Hippocampal formation (tissue), 2 donors: ENCODE measurements at places on chromosomes 7 and 10.

- no peak for DNase-seq
Observed at GRCh38 chr7:16069998-16070397, 351.3 kb downstream of the CRPPA start.

DNA sequence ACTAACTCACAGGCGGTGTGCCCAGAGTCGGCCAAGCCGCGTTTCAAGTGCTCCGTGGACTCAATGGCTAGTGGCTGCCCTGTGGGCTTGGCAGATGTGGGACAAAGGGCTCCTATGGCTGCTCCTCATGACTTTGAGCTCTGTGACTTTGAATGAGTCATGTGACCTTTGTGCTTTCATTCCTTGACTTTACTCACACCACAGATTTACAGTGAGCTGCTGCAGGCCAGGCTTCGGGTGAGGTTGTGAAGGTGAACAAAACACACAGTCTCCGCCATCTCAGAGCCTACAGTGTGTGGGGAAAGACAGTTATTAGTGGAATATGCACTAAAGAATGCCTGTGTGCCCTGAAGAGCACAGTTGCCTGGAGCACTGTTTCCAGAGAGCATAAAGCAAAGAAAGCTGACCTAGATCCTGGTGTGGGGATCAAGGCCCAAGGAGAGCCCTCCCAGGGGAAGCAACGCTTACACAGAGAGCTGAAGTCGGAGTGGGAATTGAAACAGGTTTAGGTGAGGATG, 29.7 kb upstream of the PLEKHA1 start:
- peak; percentile 21 for DNase-seq

DNA sequence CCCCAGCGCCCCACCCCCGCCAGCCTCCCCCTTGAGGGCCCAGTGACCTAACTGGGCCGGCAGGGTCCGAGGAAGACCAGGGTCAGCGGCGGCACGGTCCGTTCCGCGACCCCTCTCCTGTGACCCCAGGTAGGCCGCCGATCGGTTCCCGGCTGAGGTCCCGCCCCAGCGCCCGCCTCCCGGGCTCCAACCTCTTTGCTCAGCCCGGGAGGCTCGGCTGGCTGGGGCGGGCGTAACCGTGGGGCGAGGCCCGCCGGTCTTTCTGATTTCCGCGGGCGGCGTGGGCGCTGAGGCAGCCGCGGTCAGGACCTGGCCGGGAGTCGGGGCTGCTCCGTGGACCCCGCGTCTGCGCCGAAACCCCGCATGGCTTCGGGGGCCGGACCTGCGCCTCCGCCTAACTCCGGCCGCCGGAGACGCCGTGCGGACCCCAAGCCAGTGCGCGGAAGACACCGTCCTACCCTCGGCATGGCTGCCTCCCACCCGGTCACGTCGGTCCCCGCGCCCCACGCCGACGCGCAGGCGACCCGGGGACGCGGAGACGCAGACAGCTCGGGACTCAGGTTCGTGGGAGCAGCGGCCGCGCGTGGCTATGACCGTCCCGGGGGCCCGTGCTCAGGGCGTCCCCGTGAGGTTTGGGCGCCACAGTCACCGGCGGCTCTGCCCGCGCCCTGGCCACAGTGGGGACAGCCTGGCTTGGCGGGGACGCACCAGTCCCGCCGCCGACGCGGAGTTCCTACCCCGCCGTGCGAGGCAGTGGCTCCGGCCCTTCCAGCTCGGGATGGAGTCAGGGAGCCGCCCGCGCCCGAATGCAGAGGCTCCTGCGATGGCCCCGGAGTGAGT, 1.0 kb upstream of the VENTX start:
- no peak for DNase-seq

DNA sequence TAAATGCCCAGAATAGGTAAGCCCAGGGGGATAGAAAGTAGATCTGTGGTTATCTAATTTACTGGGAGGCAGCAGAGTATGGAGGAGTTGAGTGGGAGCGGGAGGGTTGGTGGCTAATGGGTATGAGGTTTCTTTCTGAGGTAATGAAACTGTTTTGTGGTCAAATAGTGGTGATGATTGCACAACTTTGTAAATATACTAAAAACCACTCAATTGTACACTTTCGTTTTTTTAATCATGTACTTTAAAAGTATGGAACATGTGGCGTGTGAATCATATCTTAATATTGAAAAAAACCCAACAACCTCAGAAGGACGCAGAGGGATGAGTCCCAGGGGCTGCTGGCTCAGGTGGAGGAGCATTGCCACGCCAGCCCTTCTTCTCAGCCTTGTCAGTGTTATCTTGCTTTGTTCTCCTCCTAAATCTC, 118.1 kb downstream of the WDR11 start:
- no peak for DNase-seq

- no peak for DNase-seq
Observed at GRCh38 chr7:79828866-79829265, 305.8 kb upstream of the GNAI1 start.

DNA sequence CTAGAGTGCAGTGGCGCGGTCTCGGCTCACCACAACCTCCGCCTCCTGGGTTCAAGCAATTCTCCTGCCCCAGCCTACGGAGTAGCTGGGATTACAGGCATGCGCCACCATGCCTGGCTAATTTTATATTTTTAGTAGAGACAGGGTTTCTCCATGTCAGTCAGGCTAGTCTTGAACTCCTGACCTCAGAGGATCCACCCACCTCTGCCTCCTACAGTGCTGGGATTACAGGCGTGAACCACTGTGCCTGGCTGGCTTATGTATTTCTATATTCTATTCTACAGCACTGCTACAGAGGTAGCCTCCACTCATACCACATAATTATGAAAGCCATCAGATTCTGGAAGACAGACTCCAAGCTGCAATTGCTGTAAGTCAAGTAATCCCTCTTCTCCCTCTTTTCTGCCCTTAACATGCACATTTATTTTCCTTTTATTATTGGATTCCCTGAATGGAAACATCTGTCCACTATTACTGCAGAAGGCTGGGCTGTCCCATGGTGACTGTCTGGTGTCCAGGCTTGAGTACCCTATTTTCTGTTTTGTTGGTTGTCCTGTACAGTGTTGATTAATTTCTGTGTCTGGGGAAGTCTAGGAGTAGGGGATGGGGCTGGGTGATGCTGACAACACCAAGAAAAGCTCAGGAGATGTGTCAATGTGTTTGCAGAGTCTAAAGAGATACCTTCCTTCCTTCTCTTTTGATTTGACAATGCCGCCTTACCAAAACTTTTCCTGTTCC, 5.8 kb upstream of the ZNF487 start:
- DNase-seq = no peak

DNA sequence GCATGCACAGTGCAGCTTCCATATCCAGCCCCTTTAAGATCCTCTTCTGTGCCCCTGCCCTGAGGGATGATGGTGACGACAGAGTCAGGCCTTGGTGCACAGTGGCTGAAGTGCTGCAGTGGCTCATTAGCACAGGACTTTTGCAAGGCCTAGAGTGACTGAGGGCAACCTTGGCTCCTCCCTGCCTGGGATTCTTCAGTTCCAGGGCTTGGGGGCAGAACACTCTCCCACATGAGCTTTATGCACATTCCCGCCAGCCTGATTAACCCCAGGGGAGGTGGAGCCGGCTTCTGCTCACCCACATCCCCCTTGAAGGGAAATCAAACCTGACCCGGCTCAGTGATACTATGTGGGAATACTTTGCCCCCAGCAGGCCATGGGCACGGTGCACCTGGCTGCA, 253.4 kb downstream of the GALNT17 start:
- DNase-seq = no peak

DNA sequence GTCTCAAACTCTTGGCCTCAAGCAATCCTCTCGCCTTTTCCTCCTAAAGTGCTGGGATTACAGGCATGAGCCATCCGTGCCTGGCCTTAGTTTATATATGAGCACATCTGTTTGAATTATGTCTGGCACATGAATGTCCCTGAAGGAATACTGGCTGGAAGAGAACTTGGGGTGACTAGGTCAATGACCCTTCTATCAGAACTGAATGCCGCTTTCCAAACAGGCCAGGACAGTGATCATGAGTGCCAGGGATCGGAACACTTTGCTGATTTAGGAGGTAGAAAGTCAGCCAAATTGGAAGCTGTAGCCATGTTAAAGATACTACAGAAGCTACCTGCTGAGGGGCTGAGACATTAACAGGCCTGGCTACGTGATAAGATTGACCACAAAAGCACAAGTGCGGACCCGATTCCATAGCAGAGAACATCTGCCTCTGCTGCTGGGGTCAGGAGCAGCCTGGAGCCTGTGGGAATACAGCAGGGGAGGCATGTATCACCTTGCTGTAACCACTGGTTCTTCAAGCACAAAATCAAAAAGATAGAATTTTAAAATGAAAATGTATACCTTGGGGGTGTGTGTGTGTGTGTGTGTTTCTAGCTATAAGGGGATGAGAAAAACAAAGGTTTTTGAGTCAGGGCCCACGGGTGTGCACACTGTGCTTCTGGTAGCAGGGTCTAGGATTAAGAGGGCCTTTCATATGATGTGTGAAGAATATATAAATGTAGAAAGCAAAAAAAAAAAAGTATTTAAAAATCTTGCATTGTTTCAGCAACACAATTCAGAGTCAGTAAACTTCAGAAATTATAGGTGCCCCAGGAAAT, 293.7 kb downstream of the BBS9 start:
- DNase-seq = no peak

DNA sequence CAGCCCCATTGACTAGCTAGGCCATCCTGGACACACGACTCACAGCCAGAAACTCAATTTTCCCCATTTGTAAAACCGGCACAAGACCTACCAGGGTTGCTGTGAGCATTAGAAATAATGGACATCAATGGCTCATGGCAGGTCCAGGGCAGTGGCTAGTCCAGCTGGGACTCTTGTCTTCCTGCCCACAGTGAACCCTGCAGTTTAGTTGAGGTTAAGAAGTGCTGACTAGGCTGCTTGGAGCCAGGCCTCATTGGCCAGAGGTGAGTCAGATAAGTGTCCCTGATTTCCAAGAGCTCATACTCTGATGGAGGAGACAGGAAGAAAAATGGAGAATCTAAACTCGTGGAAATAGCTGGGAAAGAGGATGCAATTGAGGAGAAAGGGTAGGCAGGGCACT, 123.4 kb upstream of the ZNF92 start:
- DNase-seq = no peak

GRCh38 chr7:48154792-48155413, 16.4 kb upstream of the ABCA13 start:
- DNase-seq = no peak

GRCh38 chr10:6136215-6137201, 47.7 kb downstream of the RBM17 start:
- DNase-seq = no peak

GRCh38 chr10:74797550-74797949, 28.9 kb upstream of the KAT6B start:
- no peak for DNase-seq

- no peak for DNase-seq
Observed at GRCh38 chr10:23096802-23097549, 1.6 kb downstream of the MSRB2 start.

- DNase-seq = no peak
Observed at GRCh38 chr10:21980691-21981090, 22.8 kb downstream of the DNAJC1 start.

- no peak for DNase-seq
Observed at GRCh38 chr7:158406801-158407200, 180.8 kb downstream of the PTPRN2 start.

GRCh38 chr10:19815731-19816410, 361 bp upstream of the PLXDC2 start:
- DNase-seq = peak; percentile 69

DNA sequence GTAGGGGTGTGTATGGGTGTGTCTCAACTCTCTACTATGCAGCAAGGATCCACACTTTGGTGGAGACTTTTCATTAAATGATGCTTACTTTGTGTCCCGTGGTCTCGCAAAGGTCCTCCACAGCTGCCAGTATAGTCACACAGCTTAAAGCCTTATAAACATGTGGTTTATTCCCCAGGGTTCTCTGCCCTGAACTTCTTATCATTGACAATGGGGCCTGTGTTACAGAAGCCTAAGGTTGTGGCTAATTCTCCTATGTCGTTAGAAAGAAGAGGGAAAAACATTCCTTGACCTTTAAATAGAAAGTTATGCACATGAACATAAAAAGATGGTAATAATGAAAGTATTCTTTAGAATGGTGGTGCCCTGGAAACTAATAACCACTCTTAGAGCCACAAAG, 201.4 kb downstream of the INHBA start:
- DNase-seq = no peak

GRCh38 chr10:103745341-103746247, 109.8 kb downstream of the SH3PXD2A start:
- DNase-seq = no peak

DNA sequence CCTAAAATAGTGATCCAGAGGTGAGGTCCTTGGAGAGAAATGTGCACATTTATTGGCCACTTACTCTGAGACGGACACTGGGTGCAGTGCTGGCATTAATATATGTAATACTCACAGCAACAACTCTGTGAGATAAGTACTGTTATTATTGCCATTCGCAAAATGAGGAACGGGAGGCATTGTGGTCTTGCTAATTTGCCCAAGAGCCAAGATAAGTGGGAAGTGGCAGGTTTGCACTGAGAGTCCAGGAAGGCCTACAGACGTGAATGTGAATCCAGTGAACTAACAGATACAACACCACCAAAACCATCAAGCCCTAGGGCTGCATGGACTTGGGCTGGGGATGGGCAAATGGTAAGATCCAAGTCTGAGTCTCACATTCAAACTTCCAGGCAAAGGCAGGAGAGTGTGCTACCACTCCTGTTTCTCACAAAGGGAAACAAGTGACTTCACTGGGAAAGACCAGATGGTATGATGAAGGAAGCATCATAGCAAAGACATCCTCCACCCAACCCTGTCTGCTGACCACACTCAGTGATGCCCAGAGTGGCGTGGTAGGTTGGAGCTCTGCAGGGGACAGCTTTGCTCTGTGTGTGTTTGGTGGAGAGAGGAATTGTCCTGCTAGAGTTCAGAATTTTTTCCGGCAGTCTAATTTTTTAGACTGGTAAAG, 19.2 kb downstream of the TMEM273 start:
- DNase-seq = no peak

DNA sequence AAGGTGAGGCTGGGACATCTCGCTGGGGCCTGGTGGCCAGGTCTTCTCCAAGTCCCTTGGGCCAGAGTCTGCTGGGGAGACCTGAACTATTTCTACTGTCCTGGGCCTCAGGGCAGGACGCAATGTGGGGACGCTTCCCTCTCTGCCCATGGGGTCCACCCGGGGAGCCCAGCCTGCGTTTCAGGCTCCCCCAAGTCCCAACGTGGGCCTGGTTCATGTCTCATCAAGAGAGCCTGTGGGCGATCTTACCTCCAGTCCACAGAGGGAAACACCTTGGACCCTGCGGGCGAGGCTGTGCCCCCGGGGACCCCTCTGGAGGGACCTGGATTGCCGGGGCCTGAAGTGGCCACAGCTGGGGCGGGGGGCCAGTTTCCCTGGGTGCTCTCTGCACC, 91.7 kb downstream of the DNAJB6 start:
- no peak for DNase-seq

GRCh38 chr10:22010973-22011408, 7.5 kb upstream of the DNAJC1 start:
- peak; percentile 26 for DNase-seq

DNA sequence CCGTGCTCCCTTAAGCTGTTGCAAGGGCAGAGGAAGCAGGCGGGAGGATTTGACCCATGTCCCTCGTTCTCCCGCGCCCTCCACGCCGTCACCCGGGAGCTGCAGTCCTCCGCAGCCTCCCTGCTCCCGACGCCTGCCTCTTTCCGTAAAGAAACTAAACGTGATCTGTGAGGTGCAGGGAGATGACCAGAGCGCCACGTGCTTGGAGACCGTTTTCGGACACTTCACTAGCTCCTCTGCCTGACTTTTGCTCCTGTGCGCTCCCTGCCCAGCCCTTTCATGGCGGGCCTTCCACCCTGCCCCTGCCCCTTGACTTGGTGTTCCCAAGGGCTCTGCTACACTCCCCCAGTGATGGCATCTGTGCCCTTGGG, 171.2 kb downstream of the LSM5 start:
- no peak for DNase-seq
